ENCODE measurements at places on chromosomes 12 and 14.

DNA sequence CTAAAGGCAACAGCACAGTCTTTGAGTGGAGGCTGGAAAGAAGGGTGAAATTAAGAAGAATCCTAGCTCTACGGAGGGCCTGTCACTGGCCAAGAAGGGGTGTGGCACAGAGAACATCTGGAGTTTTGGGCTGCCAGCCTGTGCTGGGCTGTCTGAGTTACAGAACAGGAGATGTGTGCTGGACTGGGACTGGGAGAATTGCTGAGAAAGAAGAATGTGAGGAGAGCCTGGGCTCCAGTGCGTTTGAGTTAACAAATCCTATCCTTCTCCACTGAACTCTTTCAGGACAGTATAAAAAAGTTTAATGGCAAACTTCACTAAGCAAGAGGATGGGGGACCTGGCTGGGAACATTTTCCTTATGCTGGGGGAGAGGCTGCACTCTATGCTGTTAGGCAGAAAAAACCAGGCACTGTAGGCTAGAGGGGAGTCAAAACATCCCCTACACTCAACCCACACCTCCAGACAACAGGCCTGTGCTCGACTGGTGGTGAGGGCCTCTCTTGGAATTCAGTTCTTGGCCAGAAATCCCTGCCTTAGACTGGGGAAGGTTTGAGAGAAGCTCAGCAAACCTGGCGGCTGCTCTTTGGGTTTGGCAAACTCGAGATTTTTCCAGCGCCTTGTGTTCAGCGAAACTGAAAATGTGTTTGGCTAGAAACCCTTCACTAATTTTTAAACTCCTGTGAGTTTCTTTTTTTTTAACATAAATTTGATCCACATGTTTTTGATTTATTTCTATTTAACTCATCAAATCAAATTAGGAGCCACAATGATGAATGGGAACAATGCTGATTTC, 217.3 kb downstream of the MON2 start:
- no peak overlapping the region for H3K27ac ChIP-seq
- no peaks in the 10 kb centered on the region for H3K4me1 ChIP-seq

GRCh38 chr12:68951652-68952051, 18.7 kb upstream of the CPM start:
- DNase-seq, result no peak
- no peaks in the 10 kb centered on the region for H3K27me3 ChIP-seq
- no peaks in the 10 kb centered on the region for H3K36me3 ChIP-seq
- no peak overlapping the region for H3K27ac ChIP-seq
- H3K4me1 ChIP-seq, result no peaks in the 10 kb centered on the region

- H3K4me3 ChIP-seq, result no peak overlapping the region
- peaks cover 4% of the 10 kb centered on the region for H3K4me1 ChIP-seq
- H3K27ac ChIP-seq, result no peak overlapping the region
- H3K36me3 ChIP-seq, result peaks cover 4% of the 10 kb centered on the region
- no peak for DNase-seq
Observed at GRCh38 chr14:67566908-67567307, 33.2 kb downstream of the PIGH start.

DNA sequence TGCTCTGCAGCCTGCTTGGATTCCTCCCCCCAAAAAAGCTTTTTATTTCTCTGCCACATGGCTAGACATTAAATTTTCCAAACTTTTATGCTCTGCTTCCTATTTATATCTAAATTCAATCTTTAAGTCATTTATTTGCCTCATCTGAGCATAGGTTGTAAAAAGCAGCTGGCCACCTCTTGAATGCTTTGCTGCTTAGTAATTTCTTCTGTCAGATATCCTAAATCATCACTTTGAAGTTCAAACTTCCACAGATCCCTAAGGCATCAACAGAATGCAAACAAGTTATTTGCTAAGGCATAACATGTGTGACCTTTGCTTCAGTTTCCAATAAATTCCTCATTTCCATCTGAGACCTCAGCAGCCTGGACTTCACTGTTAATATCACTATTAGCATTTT, 209.6 kb downstream of the FSCB start:
- no peak for DNase-seq
- no peak overlapping the region for H3K27ac ChIP-seq
- no peaks in the 10 kb centered on the region for H3K36me3 ChIP-seq
- H3K4me1 ChIP-seq, result no peaks in the 10 kb centered on the region
- H3K27me3 ChIP-seq, result no peaks in the 10 kb centered on the region
- no peak overlapping the region for H3K4me3 ChIP-seq

GRCh38 chr12:98419795-98420404, 95.5 kb upstream of the TMPO start:
- H3K27me3 ChIP-seq, result peaks cover 32% of the 10 kb centered on the region
- no peak overlapping the region for H3K27ac ChIP-seq
- no peak overlapping the region for H3K4me3 ChIP-seq
- no peaks in the 10 kb centered on the region for H3K36me3 ChIP-seq

- H3K4me1 ChIP-seq, result peaks cover 4% of the 10 kb centered on the region
- H3K27me3 ChIP-seq, result peaks cover 46% of the 10 kb centered on the region
- H3K27ac ChIP-seq, result no peak overlapping the region
- no peak overlapping the region for H3K4me3 ChIP-seq
- no peaks in the 10 kb centered on the region for H3K36me3 ChIP-seq
Observed at GRCh38 chr12:109782326-109782703, 50.9 kb downstream of the TRPV4 start.

DNA sequence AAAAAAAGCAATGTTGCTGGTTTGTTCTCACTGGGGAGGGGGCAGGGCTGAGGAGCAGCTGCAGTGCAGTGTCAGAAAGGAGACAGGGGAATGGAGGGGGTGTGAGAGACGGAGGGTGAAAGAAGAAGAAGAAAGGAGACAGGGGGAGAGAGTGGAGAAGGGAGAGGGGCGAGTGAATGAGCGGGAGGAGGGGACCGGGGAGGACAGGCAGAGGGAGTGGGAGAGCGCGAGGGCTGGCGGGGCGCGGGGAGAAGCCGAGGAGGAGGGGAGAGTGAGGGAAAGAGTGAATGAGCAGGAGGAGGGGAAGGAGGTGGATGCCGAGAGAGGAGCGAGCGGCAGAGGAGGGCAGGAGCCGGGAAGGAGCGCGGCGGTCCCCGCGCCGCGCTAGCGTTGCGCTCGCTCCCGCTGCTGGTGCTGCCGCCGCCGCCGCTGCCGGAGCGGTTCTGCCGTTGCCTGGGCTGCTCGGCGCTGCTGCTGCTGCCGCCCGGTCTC, at the start of gene NOVA1:
Gene NOVA1, minus strand, starts transcription at position 445 of the 492 bp plus-strand sequence. CDS start 597 bp downstream, outside the sequence.
- no peaks in the 10 kb centered on the region for H3K36me3 ChIP-seq
- no peak within 1 kb of the TSS for H3K4me3 ChIP-seq
- no peaks in the 10 kb centered on the region for H3K27me3 ChIP-seq
- H3K27ac ChIP-seq, result no peak within 1 kb of the TSS

All from effector memory CD8-positive, alpha-beta T cell (primary cell).